H7 (cell line): ENCODE measurements at places on chromosomes 3 and 15. TPM values are rescaled to one million over a fixed set of nuclear protein-coding genes. Genes with fewer than 3 reads are reported as not detected.
A peak's percentile ranks its signal among the peaks of the same experiment; 100 is the strongest.

DNA sequence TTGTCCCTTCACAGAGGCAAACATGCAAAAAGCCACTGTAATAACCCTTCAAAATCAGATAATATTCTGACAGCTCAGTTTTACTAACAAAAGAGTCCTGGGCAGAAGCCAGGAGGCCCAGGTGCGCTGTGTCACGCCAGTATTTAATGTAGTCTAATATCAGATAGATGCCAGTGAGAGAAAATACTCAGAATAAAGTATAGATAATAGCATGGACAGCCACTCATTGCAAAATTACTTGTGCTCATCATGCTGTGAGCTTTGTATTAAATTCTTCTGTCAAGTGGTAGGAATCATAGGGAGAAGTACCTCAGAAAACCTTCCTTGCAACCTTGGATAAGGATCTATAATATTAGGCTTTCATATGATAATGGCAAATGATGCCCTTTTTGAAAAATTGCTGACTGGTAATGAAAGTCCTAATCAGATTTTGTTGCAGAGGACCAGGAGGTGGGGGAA lies 1154.3 kb downstream of the ROBO1 start:
- DNase-seq, result no peak

- DNase-seq, result no peak
Measured at GRCh38 chr3:155712008-155712407, 32.9 kb downstream of the PLCH1 start.

DNA sequence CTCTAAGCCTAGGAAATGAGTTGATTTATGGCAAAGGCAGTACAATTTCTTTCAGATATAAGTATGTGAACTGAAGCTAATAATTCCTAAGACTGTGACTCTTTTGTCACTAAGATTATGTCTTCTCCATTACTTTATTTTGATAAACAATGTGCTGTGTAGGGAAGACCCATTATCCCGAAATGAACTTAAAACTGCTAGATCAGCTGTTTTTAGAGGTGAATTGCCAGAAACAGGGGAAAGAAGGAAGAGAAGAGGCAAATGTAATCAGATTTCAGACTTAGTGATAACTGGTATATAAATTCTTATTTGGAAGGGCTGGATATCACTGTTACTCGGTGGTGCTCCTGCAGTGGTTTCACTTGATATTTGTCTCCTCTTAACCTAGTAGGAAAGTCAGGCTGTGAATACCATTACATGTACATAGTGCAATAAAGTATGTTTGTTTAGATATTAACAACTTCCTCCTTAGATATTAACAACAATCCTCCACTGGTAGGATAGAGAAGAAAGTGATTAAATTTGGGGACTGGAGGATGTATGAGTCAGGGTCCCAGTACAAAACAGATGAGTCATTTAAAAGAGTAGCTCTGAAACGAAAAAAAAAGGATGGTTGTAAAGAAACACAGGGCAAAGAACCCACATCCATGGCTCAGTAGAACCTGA lies 338.5 kb upstream of the KCNH8 start:
- DNase-seq, result no peak

DNA sequence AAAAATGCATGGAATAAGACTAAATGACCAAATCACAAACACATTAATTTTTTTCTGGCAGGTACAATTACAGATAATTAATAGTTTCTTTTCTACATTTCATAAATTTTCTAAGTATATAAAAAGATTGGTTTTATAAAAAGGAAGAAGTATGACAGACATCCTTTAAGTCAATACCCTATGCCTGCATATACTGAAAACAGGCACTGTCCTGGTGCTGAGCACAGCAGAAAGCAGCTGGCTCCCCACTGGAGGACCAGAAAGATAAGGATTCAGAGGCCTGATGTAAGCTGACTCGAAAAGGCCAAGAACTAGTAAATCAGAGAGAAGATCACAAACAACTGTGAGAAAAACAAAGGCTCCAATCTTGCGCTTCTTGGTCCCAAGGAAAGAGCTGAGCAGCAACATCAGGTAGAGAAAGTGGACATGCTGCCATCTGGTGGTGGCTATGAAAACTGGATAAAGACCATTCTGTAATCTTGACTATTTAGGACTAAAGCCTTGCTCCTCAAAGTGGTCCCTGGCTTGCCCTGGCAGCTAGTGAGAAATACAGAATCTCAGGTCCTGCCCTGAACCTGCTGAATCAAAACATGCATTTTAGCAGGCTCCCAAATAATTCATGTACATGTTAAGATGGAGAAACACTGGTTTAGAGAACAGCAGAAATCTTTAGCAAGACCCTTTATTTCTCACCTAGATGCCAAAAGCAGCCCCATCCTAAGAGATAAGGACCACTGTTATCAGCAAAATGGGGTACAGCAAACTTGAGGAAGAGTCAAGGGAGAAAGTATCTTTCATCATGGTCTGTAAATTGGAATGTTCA lies 76.0 kb downstream of the TRANK1 start:
- peak; percentile 49 for DNase-seq

Gene GP5
- not detected in 2 replicates for total RNA-seq

Gene IL17RD
- 31.6 and 33.4 TPM in 2 replicates for total RNA-seq

Gene LMAN1L
- not detected in 2 replicates for total RNA-seq
